Pancreas (tissue), 10 donors: ENCODE measurements at places on chromosomes 4 and X. TPM values are rescaled to one million over a fixed set of nuclear protein-coding genes. Genes with fewer than 3 reads are reported as not detected.

GRCh38 chr4:64882311-64883086 lies 473.2 kb upstream of the TECRL start:
- no peak for DNase-seq

DNA sequence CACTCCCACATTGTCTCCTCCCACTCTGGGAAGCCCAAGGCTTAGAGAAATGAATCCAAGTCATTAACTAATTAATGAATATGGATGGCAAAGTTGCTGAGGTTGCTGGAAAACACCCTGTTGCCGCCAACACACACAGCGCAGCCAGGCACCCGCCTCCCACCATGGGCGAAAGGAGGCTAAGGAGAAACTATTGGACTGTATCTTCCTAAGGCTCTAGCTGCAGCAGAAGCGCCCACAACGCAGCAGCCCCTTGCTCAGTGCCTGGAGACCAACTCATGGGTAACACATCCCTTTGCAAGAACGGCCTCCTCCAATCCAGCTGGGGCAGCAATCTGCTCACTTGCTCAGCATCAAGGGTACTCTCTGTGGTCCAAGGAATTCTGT lies 34.2 kb downstream of the TSC22D3 start:
- no peak for DNase-seq

- DNase-seq: no peak
Measured at GRCh38 chr4:143391895-143392294, 55.2 kb downstream of the GAB1 start.

GRCh38 chrX:52031371-52031770 lies 37.6 kb downstream of the MAGED4B start:
- DNase-seq: no peak

GRCh38 chrX:49829016-49829415 lies at the start of gene PAGE4:
TSS of gene PAGE4 (plus strand) at chrX:49829303. CDS start at chrX:49830429, 1,126 bp downstream.
- DNase-seq: no peak

GRCh38 chr4:104901961-104902605 lies 244.6 kb upstream of the TET2 start:
- no peak for DNase-seq

DNA sequence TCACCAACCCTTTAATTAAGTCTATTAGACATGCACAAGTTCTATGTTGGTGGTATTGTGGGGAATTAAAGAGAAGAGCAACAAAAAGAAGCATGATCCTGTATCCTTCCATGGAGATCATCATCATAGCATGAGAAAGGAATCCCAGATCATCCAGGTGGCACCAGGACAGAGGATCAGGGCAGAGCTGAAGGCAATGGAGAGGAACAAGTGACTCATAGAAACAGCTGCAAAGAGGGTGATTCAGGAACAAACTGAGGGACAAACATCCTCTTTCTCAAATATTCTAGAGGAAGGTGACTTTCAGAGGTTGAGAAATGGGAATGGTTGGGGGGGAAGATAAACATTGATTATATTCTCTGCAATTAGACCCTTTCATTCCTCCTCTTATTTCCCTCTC lies 105.5 kb upstream of the OTUD4 start:
- no peak for DNase-seq

GRCh38 chr4:189032606-189033338 lies 893.5 kb downstream of the TRIML1 start:
- no peak for DNase-seq

- no peak for DNase-seq
Measured at GRCh38 chr4:38943343-38943742, 75.7 kb downstream of the FAM114A1 start.

GRCh38 chr4:114249561-114249960 lies 270.1 kb upstream of the ARSJ start:
- DNase-seq: no peak

DNA sequence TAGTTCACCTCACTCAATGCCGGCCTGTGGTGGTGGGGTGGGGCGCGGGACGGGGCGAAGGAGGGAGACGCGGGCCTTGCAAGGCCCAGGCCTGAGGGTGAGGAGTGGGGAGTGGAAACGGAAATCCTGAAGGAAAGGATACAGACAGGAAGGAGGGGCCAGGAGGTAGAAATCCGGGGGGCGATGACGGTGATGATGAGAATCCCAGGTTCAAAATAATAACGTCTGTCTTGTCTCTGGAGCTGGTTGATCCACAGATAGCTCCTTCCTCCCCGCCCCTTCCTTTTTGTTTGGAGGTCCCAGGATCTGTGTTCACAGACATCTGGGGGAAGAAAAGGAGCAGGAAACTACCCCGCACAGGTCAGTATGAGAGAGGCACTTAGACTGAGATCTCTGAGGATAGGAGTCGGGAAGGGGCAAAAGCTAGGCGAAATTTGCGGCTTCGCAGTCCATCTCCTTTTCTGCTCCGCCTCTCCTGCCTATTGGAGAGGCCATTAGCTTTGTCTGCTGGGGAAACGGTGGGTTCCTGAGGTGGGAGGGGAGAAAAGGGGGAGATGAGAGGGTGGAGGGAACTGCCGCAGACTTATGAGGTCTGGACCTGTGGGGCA lies 746 bp downstream of the TCEAL7 start:
- no peak for DNase-seq

- no peak for DNase-seq
Measured at GRCh38 chr4:38782452-38783108, at the start of gene TLR10. TSS of gene TLR10 (minus strand) at chr4:38782990. CDS start at chr4:38775590, 7,400 bp downstream.

DNA sequence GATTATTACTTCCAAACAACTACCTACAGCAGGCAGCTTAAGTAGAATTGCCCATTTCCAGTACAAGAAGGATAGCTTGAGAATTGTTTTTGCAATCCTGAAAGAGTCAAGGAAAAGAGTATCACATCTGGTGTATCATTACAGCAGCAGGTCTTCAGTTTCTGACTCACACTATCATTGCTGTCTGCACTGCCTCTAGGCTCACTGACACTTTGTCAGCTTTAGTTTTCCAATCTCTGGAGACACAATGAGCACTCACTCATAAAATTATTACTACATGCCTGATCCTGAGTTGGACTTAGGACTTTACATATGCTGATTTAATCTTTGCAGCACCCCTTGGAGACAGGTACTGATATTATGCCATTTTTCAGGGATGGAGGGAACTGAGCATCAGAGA lies 244.6 kb upstream of the BOD1L1 start:
- no peak for DNase-seq

GRCh38 chr4:101171747-101172146 lies 175.6 kb downstream of the PPP3CA start:
- no peak for DNase-seq

DNA sequence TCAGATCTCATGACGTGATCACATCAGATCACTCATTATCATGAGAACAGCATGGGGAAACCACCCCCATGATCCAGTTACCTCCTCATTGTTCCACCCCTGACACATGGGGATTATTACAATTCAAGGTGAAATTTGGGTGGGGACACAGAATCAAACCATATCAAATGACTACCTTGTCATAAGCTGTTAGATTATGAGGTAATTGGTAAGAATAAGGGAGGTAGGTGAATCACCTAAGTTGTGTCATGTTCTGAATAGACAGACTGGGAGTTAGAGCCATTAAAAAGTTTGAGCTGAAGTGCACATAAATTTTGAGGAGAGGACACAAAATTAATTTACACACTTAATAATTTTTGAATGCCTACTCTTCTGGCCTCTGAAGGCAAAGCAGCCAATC lies 24.7 kb downstream of the SLC9B1 start:
- DNase-seq: no peak

GRCh38 chrX:48676893-48677270 lies 6.7 kb upstream of the WAS start:
- peak; percentile 64 for DNase-seq

DNA sequence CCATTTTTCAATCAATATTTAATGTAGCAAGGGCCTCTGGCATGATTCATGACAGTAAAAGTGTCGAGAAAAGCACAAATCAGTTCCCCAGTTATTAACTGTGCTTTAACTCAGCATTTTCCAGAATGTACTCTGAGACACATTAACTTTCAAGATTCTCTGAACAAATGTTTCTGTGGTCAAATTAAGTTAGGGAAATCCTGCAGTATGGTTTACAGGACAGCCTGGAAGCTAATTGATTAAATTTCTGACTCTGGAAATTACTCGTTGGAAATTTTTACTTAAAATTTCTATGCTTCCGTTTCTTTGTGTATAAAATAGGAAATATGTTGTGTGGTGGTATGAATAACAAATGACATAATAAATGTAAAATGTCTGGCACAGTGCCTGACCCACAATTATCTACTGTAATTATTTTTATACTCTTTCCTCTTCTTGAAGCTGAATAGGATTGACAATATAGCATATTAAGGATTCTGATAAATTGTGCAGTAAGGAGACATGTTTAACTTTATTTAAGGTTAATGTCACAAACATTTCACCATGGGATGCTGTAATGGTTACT lies 33.7 kb downstream of the STK32B start:
- no peak for DNase-seq

- no peak for DNase-seq
Measured at GRCh38 chr4:30744957-30745640, 24.9 kb downstream of the PCDH7 start.

DNA sequence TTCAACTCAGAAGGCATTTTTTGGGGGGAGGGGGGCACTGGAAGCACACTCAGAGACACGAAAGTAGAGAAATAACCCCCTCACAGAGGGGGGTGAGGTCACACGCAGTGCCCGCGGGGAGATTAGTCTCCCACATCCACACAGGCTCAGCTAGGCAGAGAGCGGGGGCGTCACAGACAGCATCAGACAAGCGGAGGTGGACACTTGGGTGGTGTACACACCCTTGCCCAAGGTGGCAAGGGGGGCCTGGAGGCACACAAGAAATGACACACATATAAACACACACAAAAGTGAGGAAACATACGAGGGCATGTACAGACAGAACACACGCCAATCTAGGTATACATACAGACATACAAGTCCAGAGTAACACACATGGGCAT lies 637 bp upstream of the SYN1 start:
- no peak for DNase-seq

DNA sequence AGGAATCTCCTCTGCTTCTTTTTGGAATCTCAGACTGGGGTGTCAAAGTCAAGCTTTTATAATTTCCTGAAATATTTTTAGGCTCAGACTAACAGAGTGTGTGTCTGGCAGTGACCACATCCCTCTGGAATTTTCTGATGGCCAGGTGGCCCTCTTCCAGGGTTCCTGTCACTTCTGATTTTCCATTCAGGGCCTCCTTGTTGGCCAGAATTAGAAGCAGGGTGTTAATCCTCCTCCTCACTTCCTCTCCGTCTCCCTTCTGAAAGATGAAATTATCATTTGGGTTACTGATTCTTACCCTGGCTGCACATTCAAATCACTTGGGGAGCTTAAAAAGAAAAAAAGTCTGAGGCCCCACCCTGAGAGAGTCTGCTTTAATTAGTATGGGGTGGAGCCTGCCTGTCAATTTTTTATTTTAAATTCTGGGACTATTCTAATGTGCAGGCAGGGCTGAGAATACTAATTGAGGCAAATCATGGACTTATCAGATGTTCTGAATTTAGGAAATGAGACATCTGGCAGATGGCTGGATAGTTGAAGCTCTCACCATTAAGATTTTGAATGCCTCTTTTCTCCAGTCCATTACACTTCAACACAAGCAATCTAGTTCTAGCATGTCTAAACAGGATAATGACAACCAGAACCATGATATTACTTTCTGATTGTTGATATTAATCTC lies 43.2 kb downstream of the HAND2 start:
- no peak for DNase-seq

- DNase-seq: peak; percentile 82
Measured at GRCh38 chrX:46573892-46574773, 568 bp downstream of the CHST7 start.

GRCh38 chr4:78069319-78069718 lies 12.2 kb downstream of the FRAS1 start:
- no peak for DNase-seq

DNA sequence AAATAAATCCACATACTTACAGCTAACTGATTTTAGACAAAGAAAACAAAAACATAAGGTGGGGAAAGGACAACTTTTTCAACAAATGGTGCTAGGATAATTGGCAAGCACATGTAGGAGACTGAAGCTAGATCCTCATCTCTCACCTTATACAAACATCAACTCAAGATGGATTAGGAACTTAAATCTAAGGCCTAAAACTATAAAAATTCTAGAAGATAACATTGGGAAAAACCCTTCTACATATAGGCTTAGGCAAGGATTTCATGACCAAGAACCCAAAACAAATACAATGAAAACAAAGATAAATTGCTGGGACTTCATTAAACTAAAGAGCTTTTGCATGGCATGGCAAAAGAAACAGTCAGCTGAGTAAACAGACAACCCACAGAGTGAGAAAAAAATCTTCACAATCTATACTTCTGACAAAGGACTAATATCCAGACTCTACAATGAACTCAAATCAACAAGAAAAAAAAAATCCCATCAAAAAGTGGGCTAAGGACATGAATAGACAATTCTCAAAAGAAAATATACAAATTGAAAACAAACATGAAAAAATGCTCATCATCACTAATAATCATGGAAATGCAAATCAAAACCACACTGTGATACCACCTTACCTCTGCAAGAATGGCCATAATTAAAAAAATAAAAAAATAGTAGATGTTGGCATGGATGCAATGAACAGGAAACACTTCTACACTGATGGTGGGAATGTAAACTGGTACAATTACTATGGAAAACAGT lies 14.1 kb upstream of the AFP start:
- no peak for DNase-seq

DNA sequence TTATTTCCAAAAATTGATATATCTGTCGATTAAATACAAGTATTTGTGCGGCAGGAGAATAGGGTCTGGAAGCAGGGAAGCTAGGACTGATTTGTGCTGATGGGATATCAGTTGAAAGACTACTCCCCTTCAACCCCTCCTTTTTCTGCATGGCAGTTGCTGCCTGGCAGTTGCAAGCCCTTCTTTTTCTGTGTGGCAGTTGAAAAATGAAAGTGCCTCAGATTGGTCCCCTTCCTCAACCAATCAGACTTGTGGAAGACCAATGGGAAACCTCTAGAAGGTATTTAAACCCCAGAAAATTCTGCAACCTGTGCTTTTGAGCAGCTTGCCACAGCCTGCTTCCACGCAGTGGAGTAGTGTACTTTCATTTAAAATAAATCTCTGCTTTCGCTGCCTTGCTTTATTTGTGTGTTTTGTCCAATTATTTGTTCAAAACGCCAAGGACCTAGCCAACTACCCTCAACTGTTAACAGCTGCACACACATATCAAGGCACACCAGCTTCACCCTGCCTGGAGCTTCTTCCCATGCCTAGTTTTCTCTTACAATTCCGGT lies 1.5 kb upstream of the TMA16 start:
- no peak for DNase-seq

GRCh38 chr4:112185334-112185733 lies 40.1 kb downstream of the FAM241A start:
- no peak for DNase-seq

The HSFX2 gene
- polyA plus RNA-seq: 1.3 TPM

The DUSP21 gene
- not detected for polyA plus RNA-seq

The GYG2 gene
- polyA plus RNA-seq: 2.2 TPM

The PRR32 gene
- not detected for polyA plus RNA-seq

The GSTCD gene
- polyA plus RNA-seq: 1.9 TPM

The GAGE13 gene
- polyA plus RNA-seq: not detected
